ENCODE measurements at places on chromosomes 6 and 20. TPM values are rescaled to one million over a fixed set of nuclear protein-coding genes. Genes with fewer than 3 reads are reported as not detected.

FOXP4 gene
- total RNA-seq, result 40.3 TPM

GRCh38 chr6:63793465-63794137 lies 158.0 kb downstream of the PHF3 start:
- DNase-seq, result no peak

CRISP2 gene
- total RNA-seq, result not detected

DNA sequence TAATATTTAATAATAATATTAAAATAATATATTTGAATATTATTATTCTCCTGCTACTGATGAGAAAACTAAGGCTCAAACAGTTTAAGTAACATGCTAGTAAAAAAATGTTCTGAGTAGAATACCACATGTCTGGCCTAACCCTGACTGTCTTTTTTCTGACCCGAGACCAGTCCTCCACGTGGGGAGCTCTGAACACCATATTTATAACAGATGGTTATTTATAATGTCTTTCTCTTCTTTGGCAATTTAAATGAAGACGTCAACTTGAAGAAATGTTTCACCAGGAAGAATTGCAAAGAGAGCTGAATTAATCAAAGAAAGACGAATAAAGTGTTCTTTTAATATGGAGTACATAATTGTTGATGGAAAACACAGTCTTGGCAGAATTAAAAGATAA lies 82.0 kb downstream of the SLC22A3 start:
- DNase-seq, result peak; percentile 19

AGPAT4 gene
- 0.58 TPM for total RNA-seq

DNA sequence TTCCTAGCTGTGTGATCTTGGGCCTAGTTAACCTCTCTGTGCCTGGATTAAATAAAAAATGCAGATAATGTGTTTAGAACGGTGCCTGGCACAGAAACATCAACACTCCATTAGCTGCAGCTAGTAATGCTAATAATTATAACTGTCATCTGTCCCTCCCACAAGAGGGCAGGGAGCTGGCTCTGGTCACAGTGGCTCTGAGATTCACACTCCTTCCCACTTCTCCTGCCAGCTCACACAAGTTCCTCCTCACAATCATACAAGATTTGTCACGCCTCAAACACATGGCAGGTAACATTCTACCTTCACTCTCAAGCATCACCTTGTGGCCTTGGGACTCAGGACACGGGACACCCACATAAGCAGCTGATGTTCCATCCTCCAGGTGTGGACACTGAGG lies 2.4 kb downstream of the ADA start:
- no peak for DNase-seq

DNA sequence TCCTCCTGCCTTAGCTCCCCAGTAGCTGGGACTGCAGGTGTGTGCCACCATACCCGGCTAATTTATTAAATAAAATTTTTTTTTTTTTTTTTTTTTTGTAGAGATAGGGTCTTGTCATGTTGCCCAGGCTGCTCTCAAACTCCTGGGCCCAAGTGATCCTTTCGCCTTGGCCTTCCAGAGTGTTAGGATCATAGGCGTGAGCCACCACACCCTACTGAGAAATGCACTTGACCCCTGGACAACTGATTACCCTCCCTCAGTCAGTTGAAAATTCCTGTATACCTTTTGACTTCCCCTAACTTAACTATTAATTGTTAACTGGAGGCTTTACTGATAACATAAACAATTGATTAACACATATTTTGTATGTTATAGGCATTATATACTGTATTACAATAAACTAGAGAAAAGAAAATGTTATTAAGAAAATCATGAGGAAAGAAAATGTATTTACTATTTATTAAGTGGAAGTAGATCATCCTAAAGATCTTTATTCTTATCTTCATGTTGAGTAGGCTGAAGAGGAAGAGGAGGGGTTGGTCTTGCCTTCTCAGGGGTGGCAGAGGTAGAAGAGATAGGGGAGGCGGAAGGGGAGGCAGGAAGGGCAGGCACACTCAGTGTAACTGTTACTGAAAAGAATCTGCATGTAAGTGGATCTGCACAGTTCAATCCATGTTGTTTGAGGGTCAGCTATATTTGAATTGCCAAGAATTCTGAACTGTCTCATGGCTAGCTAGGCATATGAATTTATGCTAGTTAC lies 104.3 kb downstream of the FARS2 start:
- no peak for DNase-seq
